ENCODE measurements at places on chromosomes 7 and 10.

DNA sequence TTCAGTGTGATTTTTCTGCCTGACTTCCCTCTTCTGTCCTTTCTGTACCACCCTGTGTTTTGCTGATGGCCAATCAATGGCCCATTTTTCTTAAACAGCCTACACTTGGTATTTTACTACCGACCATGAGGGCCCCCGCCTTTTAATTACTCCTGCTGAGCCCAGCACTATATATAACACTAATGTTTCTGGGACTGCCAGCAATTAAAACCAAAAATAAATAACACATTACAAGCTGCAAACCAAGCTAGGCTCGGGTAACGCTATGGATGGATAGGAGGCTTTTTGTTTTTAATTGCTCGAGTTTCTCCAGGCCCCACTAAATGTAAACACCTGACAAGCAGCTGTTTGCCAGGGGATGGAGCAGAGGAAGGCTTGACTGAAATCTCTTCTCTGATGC is 915.4 kb upstream of the AUTS2 start:
- DNase-seq = no peak

GRCh38 chr7:37027104-37027503 is 302.8 kb upstream of the AOAH start:
- no peak for DNase-seq

DNA sequence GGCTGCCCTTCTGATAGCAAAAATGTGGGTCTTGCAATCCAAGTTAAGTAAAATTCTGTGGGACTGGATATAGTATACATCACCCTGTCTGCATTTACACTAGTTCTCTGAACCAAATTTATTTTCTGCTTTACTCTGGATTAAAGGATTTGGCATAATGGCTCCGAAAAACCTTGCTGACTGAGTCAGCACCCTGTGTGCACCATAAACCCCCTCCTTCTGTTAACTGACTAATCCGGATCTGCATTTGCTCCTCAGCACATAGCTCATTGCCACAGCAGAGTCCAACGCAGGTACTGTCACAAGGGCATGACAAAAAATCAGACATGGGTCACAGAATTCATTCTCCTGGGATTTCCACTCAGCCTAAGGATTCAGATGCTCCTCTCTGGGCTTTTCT is 1.3 kb downstream of the OR2A5 start:
- DNase-seq = no peak

DNA sequence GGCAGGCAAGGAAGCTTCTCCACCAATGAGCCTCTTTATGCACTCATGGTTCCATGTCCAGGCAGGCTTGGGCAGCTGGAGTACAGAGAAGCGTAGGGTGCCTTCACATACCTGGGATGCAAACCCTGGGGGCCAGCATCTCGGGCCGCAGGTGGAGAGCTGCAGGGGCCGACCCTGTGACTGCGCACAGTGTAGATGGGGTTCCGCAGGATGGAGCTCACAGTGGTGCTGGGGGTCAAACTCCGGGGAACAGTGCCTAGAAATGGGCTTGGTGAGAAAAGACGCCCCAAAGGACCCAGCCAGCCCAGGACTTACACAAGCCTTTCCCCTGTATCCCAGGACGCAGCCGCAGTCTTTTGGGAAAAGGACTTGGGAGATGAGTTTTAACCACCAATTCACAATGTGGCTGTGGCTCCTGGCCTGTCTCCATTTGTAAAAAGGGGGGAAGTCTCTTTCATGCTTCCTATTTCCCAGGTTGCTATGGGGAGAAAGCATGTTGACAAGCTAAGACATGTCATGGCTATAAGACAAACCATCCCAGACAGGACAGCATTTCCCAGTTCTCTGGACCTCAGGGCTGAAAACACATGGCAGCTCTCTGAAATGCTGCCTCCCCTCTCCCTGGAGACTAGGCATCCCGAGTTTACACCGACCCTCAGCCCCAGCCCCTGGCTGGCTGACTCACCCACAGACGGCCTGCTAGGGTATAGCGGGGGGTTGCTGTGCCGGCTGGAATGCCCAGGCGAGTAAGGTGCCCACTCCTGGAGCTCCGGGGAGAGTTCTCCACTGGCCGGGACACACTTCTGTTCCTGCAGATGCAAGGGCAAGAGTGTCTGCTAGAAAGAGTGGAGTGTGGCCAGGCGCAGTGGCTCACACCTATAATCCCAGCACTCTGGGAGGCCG is 107.1 kb downstream of the DLG5 start:
- DNase-seq = no peak

DNA sequence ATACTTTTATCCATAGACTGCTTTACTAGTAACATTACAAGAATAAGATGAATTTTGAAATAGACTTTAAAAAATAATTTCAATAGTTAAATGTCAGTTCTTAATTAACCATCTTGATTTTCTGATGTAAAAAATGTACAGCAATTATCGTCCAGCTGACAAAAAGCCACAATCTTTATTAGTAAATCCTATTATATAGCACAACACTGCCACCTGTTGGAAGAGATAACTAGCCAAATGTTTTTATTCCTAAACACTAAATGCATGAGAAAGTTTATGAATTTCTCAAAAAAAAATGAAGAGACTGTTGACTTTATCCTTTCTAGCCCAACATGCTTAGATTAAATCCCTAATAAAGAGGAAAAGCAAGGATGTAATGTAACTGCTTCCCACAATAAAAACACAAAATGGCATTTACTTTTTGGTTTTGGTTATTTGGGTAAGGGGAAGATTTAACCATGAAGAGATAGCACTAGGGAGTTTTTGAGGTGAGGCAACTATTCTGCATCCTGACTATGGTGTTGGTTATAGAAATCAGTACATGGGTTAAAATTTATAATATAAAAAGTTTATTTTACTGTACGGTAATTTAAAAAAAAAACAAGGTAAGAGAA is 8.0 kb downstream of the COA1 start:
- no peak for DNase-seq

DNA sequence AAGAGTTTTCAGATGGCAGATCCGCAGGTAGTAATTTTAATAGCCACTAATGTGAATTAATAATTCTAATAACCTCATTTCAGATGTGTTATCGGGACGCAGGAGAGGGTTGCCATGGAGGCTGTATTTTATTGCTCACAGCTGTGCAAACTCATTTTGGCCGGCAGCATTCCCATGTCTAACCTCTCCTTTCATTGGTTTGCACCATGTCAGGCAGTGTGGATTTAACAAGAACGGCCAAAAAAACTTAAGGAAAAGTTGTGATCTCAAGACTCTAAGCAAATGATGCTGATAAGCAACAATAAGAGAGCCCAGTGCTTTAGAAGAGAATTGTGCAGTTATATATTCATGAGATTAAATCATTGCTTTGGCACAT is 88.7 kb upstream of the NRP1 start:
- DNase-seq = no peak

GRCh38 chr7:96319439-96319838 is 2.5 kb downstream of the SLC25A13 start:
- no peak for DNase-seq

DNA sequence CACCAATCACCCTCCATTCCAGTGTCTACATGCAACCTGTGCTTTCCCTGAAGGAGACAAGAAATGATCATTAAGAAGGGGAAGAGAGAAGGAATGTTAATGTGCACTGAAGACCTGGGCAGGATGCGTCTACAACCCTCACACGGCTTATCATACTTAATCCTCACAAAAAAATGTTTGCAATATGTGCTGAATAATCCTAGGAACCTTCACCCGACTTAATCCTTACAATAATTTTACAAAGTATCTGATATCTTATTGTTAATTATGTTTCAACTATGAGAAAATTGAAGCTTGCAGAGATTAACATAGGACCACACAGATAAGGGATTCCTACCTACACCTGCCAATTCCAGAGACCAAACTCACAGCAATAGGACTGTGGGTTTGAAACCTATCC is 145.1 kb upstream of the NOBOX start:
- no peak for DNase-seq

- no peak for DNase-seq
These were observed 181.1 kb upstream of the IMMP2L start for GRCh38 chr7:111743244-111743847.

DNA sequence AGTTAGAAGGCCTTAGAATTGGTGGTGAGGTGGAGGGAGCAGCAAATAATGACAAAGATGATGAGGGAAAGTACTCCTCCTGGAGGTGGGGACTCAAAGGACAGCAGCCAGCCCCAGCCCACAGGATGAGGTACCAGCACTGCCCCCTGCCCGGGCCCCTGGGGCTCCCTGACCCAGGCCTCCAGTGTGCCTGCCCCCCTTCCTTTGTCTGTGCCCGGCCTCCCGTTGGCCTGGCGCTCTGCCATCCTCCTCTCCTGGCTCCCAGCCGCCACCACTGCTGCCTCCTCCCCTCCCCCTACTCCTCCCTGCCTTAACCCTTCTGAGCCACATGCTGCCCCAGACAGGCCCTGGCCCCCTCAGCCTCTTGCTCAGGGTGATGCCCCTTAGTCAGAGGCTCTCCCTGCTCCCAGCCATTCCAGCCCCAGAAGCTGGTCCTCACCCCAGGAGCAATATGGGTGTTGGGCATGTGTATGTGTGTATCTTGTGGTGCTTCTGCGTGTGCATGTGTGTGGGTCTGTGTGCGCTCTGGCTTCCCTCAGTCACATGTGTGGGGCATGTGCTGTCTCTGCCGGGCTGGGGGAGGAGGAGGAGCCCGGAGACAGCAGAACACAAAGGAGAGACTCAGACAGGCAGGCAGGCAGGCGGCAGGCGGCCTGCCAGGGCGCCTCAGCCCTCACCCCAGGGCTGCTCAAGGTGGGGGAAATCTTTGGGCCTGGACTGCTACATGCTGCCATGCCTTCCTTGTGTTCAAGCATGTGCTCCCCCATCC is 2.6 kb downstream of the LDB1 start:
- no peak for DNase-seq

DNA sequence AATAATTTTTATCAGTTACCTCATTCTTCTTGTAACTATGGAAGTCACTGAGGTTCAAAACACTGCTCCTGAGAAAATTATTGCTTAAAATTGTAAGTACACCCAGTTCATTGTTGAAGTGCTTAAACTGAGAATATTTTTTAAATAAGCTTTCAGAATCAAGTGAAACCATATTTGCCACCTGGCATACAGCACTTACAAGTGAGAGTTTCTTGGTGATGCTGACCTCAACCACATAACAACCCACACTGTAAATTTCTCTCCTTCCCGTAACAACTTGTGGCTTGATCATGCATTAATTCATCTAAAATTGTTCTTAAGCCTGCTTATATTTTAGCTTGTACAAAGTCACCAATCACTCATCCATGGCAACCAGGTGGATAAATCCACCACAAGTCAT is 34.0 kb downstream of the IMMP2L start:
- no peak for DNase-seq

DNA sequence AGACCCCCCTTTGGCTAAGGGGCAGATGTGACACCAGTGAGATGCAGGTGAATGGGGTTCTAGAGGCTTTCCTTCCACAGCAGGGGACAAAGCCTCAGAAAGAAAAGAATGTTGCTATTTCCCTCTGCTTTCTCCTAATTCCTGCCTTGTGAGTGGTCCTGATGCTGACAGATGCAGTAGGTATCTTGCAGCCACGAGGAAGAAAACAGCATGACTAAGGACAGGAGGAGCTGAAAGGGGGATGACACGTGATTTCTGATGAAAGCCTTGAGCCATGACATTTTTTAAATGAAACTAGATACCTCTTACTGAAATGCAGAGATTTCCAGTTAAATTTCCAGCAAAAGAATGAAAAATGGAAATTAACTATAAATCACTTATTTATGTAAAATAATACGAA is 92.4 kb downstream of the C1GALT1 start:
- no peak for DNase-seq

GRCh38 chr10:123573236-123574108 is 92.7 kb upstream of the GPR26 start:
- no peak for DNase-seq

GRCh38 chr10:15542817-15543216 is 171.7 kb upstream of the FAM171A1 start:
- DNase-seq = no peak

DNA sequence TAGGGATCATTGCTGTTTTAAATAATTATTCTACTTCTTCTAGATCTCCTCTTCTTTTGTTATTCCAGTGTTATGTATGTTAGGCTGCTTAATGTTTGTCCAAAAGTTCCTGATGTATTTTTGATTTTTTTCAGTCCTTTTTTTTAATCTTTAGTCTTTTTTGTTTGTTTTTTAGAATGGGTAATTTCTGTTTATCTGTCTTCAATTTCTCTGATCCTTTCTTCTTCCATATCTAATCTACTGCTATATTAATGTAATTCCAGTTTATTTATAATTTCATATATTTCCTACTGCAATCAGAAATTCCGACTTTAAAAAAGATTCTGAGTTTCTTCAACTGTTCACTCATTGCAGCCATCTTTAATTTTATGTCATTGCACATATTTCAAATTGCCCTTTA is 452.8 kb upstream of the POT1 start:
- no peak for DNase-seq

DNA sequence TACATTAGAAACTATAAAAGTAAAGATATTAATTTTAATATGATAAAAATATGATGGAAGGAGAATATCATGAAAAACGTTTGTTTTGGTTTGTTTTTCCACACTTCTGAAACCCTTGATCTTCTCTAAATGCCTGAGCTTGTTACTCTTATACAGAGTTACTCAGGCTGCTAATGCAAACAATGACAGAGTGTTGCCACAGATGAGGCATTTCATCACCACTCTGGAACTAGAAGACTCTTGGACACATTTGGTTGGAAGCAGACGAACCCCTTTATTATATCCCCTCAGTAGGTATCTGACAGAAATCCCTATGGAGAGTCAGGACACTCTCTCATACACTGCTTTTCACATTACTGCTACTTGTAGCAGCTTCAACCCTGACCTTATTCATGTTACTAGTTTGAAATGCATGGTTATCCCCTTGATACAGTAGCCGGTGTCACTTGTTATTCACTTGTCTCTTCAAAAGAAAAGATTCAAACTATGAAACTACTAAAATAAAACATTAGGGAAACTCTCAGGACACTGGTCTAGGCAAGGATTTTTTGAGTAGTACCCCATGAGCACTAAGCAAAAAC is 66.9 kb downstream of the SEMA3C start:
- DNase-seq = no peak

DNA sequence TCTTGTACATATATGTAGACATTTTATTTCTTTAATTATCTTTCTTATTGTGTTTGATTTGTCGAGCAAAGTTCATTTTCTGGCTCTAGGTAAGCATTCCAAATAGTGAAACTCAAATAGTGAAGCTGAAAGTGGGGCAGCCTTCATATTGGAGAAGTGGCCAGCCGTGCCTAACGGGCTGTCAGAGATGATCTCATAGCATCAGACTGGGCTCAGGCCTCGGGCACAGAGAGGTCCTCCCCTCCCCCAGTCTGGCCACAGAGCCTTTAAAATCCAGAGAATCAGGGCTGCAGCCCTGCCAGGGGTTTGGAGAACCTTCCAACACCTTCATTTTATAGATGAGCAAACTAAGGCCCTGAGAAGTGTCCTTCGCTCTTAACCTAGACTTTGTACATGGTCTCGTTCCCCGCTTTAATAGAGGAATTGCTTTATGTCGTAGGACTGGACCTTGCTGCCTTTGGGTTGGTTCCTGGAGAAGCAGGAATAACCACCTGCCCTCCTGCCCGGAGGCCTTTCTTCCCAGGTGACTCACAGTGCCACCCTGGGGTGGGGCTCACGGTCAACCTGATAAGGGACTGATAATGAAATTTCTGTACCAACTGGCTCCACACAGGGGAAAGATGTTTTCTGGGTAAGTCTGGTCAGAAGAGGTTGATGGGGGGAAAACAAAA is 7.3 kb downstream of the TSPAN15 start:
- DNase-seq = no peak

- DNase-seq = no peak
These were observed 31.2 kb downstream of the GFRA1 start for GRCh38 chr10:116241642-116242410.
